SJCRH30 (cell line): ENCODE measurements at places on chromosomes 12 and 14. TPM values are rescaled to one million over a fixed set of nuclear protein-coding genes. Genes with fewer than 3 reads are reported as not detected.
A peak's percentile ranks its signal among the peaks of the same experiment; 100 is the strongest.

GRCh38 chr12:94333396-94333795 is 126.3 kb downstream of the CEP83 start:
- no peak for DNase-seq

- DNase-seq, result no peak
These were observed 19.0 kb downstream of the SLC7A7 start for GRCh38 chr14:22796087-22796707.

- DNase-seq, result no peak
These were observed 7.2 kb upstream of the SH2B3 start for GRCh38 chr12:111398530-111398929.

- DNase-seq, result peak; percentile 21
These were observed 126.9 kb downstream of the GPHN start for GRCh38 chr14:66634876-66635275.

GRCh38 chr12:112615196-112615595 is 176.4 kb upstream of the RPH3A start:
- no peak for DNase-seq

- no peak for DNase-seq
These were observed 387.0 kb upstream of the FLRT2 start for GRCh38 chr14:85142982-85143381.

DNA sequence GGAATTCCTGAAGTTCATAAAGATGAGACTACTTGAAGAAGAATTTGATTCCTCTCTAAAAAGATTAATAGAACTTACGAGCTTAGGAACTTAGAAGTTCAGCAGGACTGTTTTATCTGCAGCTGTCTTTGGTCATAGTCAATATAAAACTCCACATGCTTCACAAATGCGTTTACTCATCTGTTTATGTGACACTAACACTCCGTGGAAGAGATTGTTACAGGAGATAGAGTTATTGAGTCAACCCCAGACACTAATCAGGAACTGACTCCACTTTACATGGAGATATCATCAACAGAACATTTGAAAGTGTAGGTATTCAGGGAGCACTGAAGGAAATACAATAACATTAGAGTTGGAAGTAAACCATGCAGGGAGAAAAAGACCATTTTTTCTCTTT is 92.8 kb downstream of the LRFN5 start:
- peak; percentile 31 for DNase-seq

DNA sequence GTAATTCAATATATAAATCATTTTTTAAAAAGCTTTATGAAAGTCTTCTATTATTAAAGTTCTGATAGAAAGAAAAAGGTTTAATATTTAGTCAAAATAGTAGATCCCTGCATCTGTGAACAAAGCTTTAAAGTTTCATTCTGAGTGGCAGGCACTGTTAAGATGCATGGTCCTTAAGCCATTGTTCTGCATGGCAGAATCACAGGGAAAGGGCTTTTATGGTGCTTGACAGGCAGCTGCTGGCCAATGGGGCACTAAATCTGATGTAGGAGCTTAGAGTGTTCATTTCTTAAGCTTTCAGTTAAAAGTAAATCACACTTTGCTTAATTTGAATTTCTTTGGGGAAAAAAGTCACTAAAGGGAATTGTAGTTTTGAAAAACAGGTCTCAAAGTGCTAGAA is 148.2 kb downstream of the PLEKHA5 start:
- no peak for DNase-seq

DNA sequence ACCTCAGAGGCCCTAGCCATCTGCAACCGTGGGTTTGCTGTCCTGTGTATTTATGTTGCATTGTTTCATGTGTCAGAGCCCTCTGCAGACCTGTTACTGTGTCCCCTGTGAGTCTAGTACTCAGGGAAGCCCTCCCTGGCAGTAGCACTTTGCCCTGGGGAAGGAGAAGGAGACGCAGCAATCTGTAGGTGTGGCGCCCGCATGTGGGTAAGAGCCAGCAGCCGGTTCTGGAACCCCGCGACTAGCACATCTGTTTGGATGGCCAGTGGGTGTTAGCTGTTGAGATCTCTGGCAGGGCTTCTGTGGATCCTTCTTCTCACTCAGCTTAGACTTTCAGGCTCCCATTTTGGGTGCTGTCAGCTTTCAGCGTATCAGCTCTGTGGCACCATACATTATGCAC is 57.0 kb downstream of the TECPR2 start:
- DNase-seq, result no peak

DNA sequence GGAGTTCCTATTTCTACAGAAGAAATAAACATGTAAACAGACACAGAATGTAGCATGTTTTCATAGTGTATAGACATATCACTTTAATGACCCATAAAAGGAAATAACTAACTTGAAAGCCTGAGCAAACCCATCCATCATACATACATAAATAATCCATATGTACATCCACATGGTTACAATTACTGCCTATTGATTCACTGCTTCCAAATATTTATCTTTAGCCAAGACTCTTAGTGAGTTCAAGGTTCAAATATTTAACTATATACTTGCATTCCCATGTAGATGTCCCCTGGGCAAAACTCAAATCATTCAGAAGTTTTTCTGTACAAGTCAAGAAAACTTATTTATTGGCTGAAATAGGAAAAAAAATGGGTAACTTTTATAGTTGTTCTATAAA is 95.4 kb downstream of the CCER1 start:
- no peak for DNase-seq

DNA sequence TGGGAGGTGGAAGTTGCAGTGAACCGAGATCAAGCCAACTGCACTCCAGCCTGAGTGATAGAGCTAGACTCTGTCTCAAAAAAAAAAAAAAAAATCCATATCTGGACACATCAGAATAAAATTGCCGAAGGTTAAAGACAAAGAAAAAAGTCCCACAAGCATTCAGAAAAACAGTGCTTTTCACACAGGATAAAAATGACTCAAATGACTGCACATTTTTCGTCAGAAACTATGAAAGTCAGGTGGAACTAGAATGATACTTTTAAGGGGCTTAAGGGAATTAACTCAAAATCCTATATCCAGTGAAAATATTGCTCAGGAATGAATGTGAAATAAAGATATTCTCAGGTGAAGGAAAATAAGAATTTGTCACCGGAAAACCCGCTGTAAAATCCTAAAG is 12.9 kb downstream of the COPS7A start:
- DNase-seq, result no peak

GRCh38 chr12:113735131-113735530 is 231.0 kb downstream of the RBM19 start:
- DNase-seq, result no peak

GRCh38 chr14:33631021-33631420 is 319.9 kb downstream of the EGLN3 start:
- no peak for DNase-seq

DNA sequence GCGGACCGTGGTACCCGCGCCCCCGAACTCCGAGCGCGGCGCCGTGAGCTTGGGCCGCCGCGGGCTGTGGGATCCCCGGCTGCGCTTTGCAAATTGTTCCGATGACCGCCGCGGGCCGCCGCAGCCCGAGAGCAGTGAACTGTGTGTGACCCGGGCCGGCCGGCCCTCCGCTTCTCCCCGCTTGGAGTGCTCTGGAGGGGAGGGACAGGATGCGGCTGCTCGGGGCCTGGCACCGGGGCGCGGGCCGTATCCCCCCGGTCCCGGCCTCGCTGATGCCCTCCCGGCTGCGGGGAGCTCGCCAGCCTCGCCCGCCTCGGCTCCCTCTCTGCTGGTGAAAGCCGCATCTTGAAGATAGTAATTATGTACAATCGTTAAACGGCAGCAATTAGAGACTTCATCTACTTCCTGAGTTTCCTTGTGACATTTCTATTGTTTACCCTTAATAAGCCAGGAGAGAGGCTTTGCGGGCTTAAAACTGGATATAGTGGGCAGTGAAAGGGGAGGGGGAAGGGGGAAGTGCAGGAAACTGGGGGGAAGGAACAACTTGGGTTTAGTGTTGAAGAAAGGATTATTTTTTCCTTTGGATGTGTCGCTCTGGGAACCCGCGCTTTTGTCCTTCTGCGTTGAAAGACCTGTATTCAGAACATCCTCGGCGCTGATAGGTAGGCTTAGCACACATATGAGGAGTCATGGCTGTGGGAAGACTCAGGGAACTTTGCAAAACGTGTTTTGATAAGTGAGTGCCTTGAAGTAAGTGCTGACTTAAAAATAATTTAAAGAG is 1.2 kb downstream of the PELI2 start:
- DNase-seq, result peak; percentile 38

- no peak for DNase-seq
These were observed 100.0 kb downstream of the PRKCH start for GRCh38 chr14:61421212-61421923.

GRCh38 chr12:88958153-88958552 is 377.9 kb upstream of the KITLG start:
- no peak for DNase-seq

DNA sequence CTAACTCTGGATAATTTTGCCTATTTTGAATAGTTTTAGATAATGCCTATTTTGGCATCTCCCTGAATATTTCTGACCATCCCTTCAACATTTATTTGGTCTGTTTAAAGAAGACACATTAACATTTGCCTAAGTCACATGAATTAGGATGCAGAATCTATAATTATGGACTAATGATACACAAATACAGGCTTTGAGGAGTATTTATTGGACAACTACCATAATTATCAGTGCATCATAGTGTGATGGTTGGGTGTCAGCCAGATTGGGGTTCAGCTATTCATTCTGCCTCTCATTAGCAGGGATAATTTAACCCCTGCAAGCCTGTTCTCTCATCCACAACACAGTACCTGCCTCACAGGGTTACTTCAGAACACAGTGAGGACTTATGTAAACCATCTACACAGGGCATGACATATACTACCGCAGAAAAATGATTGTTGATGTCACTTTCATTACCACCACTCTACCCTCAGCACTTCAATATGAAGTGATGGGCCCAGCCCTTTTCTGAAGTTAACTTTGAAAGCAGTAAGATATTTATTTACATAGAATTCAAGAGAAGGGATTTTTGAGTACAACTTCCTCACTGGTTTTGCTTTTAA is 14.4 kb downstream of the PRKCH start:
- no peak for DNase-seq

DNA sequence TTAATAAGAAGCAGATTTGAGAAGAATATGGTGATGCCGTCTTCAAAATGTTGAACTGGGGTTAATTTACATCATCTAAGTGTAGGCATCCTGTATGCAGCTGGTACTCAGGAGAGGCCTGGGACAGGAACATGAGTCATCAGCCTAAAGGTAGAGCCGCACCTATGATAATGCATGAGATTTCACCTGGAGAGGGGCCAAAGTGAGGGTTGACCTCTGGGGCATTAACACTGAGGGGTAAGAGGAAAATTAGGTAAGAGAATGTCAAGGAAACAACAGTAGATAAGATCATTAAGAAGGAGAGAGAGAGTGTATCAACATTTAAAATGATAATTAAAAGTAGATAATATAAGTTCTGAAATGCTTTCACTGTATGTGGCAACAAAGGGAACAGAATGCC is 20.2 kb upstream of the SSTR1 start:
- DNase-seq, result no peak

- DNase-seq, result no peak
These were observed 206.8 kb downstream of the DACT1 start for GRCh38 chr14:58844544-58844943.

GRCh38 chr14:104803912-104804410 is 3.1 kb downstream of the ZBTB42 start:
- DNase-seq, result no peak

DNA sequence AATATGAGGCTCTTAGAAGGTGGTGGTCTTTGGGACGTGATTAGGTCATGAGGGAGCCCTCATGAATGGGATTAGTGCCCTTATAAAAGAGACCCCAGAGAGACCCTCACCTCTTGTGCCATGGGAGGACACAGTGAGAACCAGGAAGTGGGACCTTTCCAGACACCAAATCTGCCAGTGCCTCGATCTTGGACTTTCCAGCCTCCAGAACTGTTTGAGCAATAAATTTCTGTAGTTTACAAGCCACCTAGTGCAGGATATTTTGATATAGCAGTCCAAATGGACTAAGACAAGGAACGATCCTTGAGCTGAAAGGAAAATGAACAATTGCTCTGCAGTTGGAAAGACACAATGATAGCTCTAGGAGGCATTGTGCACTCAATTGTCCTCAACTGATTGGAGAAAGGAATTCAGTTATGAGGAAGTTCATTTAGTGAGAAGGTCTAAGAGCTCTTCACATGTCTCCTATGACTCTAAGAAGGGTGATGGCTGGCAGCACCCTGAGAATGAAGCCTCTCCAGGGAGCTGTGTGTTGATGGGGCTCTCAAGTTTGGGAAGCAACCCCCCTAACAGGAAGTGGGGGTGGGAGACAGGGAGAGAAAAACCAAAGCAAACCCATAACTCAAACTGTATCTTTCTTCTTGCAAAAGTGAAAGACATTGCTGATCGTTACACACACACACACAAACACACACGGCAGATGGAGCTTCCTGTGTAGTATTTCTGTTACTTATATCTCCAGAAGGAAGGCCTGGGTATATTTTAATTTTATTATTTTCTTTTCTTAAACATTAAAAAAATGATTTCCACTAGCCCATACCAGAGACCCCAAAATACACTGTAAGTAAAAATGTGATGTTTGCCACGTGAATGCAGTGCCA is 21.0 kb downstream of the CHST11 start:
- DNase-seq, result no peak

DNA sequence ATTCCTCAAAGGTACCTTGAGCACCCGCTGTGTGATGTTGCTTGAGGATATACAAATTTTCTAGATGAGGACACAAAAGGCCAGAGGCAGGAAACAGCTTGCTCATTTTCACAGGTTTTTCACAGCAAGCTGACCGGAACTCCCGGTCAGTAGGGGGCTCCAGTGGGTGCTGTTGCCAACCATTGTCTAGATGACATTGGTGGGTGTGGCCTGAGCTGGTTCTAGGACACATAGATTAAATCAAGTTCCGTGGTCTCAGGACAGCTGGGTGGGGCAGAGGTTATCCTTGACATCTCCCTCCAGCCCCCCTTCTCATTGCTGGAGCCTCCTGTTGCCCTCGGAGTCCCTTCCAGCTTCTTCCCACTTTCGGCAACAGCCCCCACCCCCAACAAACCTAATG is 153.6 kb upstream of the FKBP4 start:
- DNase-seq, result peak; percentile 33

TAS2R7 gene
- total RNA-seq, result 0.12 TPM in 1 of 2 replicates, not detected in the other

ASCL1 gene
- total RNA-seq, result not detected in 2 replicates

RHEBL1 gene
- total RNA-seq, result 8.8 and 9.0 TPM in 2 replicates

LRRK2 gene
- total RNA-seq, result 0.04 TPM in 1 of 2 replicates, not detected in the other

PLBD2 gene
- 2.9 and 4.1 TPM in 2 replicates for total RNA-seq

DAO gene
- total RNA-seq, result not detected in 2 replicates

RTL1 gene
- total RNA-seq, result 0.08 and 0.34 TPM in 2 replicates

FRS2 gene
- total RNA-seq, result 25.9 and 28.4 TPM in 2 replicates

ZBTB42 gene
- total RNA-seq, result 0.38 and 0.48 TPM in 2 replicates

YLPM1 gene
- 37.2 and 43.9 TPM in 2 replicates for total RNA-seq

PRIMA1 gene
- total RNA-seq, result not detected in 2 replicates

ACOT6 gene
- total RNA-seq, result not detected in 2 replicates

FKBP11 gene
- 6.5 and 8.6 TPM in 2 replicates for total RNA-seq

HIP1R gene
- total RNA-seq, result 6.5 and 9.8 TPM in 2 replicates

CD69 gene
- not detected in 2 replicates for total RNA-seq

CLEC1B gene
- total RNA-seq, result not detected in 2 replicates

KCNH3 gene
- 0.03 and 0.12 TPM in 2 replicates for total RNA-seq
